ENCODE measurements at places on chromosomes 12 and 14. TPM values are rescaled to one million over a fixed set of nuclear protein-coding genes. Genes with fewer than 3 reads are reported as not detected.

DNA sequence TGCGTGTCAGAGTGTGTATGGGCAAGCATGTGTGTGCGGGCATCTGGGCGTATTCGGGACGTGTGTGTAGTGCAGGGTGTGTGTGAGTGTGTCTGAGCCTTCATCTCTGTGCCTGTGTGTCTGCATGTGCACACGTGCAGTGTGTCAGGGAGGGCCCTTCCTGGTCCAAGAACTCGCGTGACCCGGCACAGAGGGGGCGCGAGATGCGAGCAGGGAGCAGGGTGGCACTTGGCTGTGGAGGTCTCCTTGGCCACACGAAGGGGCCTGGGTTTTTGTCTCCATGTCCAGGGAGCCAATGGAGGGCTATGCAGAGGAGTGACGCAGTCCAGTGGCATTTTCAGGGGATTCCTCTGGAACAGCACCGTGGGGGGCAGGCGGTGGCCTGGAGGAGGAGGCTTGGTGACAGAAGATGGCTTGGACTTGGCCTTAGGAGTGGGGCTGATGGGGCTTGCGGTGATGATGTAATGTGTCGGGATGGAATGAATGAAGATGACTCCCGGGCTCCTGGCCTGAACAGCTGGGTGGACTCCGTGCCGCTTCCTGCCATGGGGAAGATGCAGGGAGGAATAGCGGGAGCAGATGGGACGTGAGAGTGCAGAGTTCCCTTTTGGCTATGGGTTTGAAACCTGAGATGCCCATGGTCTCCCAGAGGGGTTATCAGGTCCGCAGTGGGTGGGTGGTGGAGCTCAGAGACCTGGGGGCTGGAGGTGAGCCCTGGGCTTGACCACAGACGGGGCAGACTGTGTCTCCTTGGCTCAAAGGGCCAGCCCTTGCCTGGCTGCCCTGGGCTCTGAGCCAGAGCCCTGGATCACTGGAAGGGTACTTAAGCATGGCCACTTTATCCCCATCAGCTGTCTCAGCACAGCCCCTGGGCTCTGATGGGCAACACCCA is 208.3 kb downstream of the PHETA1 start:
- no peak for DNase-seq

- DNase-seq: no peak
Measured at GRCh38 chr12:54390668-54391551, 6.4 kb upstream of the ZNF385A start.

- no peak for DNase-seq
Measured at GRCh38 chr14:27096091-27096490, 498.3 kb upstream of the NOVA1 start.

- DNase-seq: no peak
Measured at GRCh38 chr14:25103271-25103670, 53.3 kb upstream of the STXBP6 start.

GRCh38 chr12:102061096-102061559 is 663 bp downstream of the WASHC3 start:
- no peak for DNase-seq

DNA sequence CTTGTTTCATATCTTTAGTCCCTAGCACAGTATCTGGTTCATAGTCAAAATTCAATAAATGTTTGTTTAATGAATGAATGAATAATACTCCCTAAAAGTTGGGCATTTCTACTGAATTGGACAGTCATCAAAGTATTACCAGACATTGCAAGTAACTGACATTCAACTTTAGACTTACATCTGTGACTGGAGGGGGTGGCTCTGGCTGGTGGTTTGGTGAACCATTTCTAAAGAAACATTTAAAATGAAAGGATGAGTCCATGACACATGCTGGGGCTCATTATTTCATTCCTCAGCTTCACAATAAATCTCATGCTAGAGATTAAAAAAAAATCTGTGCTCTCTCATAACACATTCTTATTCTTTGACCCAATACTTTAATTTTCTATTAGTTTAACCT is 20.6 kb upstream of the CSRNP2 start:
- no peak for DNase-seq

DNA sequence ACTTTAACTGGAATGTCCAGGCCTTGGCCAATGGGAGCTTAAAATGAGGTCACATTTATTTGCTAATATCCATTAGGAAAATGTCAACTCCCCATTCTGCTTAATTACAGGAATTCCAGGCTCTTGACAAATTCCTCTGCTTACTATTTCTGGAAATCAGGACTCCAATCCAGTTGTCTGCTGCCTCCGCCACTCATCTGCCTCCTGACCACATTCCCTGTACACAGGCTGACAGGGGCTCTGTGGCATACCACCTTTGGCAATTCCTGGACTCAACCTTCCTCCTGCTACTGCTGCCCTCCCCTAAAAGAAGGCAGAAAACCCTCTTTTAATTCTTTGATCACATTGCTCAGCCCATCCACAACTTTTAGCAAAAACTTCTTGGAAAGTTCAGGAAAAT is 37.9 kb downstream of the KICS2 start:
- no peak for DNase-seq

GRCh38 chr12:88921890-88922532 is 341.7 kb upstream of the KITLG start:
- DNase-seq: no peak

DNA sequence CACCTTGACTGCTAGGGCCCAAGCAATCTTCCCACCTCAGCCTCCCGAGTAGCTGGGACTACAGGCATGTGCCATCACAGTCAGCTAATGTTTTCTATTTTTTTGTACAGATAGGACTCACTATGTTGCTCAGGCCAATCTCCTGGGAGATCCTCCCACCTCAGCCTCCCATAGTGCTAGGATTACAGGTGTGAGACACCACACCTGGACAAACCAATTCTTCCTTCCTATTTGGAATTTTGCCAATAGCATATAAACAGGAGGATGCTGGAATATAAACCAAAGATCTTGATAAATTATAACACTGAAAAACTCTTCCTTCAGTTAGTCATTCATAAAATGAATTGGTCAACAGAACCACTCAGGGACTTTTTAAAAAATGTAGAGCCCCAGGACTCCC is 8.4 kb downstream of the ACIN1 start:
- DNase-seq: no peak

GRCh38 chr12:40137252-40137651 is 31.4 kb upstream of the SLC2A13 start:
- no peak for DNase-seq

GRCh38 chr14:91326514-91327249 is 82.2 kb upstream of the GPR68 start:
- no peak for DNase-seq

DNA sequence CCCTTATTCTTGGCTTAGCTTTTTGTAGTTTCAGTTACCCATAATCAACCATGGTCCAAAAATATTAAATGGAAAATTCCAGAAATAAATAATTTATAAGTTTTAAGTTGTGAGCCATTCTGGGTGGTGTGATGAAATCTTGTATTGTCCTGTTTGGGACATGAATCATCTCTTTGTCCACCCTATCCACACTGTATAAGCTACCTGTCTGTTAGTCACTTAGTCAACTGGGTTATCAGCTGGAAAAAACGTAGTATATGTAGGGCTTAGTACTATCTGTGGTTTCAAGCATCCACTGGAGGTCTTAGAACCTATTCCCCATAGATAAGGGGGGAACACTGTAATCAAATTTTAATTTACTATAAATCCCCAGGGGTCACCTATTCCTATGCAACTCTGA is 52.7 kb downstream of the NKX2-1 start:
- no peak for DNase-seq

- no peak for DNase-seq
Measured at GRCh38 chr14:53355581-53356112, 202.5 kb upstream of the DDHD1 start.

DNA sequence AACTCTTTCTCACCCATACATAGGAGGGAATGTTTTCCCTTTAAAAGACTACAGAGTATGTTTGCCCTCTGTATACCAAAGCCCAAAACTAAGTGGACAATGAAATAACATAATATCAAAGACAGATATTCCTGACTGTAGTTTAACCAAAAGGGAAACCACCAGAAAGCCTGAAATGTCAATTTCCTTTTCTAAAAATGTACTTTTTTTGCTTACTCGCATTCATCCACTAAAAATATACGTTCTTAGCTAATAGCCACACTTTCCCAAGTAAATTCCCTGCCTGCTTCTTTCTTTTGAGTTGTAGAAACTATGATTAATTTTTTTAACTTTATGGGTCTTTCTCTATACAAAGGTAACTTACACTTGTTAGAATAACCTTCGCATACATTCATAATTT is 280.2 kb downstream of the PDZRN4 start:
- no peak for DNase-seq

DNA sequence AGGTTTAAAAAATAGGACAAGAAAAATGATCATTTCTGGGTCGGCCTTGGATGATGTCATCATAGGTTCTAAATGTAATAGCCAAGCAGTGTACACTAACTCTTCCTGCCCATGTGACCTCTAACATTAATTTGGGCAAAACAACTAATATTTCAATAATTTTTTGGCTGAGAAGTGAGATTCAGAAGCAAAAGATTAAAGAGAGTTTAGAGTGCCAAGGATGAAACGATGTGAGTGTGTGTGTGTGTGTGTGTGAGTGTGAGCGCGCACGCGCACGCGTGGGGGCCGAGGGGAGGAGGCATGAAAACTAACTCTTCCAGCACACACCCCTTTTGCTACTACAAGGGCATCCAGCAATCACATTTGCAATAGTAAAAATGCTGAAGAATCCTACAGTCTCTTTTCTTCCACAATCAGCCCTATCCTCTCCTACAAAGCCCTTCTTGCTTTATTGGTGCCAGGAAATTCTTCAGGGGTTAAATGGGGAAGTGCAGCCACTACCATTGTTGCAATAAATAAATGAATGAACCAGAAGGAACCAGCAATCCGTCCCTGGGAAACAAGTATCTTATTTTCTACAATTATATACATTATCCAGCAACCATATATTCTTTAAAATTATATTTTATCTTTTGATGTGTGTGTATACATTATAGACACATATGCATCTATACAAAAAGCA is 52.9 kb downstream of the PEBP1 start:
- DNase-seq: no peak

GRCh38 chr14:51448831-51449670 is 202.7 kb upstream of the FRMD6 start:
- peak; percentile 6 for DNase-seq

- DNase-seq: no peak
Measured at GRCh38 chr12:67442347-67442841, 173.2 kb downstream of the CAND1 start.

- no peak for DNase-seq
Measured at GRCh38 chr12:51548241-51548640, 42.8 kb upstream of the SCN8A start.

DNA sequence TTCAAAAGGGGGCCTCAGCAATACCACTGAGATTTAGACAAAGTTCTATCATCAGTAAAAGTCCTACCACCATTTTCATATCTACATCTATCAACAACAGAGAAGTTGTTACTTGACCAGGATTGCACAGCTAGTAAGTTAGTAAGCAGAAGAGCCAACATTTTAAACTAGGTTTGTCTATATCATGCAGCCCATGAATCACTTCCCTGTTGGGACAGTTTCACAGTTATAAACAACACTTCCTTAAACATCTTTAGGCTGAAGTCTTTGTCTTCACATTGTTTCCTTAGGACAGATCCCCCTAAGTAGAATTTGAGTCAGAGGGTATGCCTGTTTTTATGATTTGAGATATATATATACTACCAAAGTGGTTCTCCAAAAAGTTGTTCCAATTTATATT is 68.5 kb downstream of the DAO start:
- no peak for DNase-seq

GRCh38 chr12:129169928-129170327 is 316.6 kb downstream of the GLT1D1 start:
- DNase-seq: no peak

DNA sequence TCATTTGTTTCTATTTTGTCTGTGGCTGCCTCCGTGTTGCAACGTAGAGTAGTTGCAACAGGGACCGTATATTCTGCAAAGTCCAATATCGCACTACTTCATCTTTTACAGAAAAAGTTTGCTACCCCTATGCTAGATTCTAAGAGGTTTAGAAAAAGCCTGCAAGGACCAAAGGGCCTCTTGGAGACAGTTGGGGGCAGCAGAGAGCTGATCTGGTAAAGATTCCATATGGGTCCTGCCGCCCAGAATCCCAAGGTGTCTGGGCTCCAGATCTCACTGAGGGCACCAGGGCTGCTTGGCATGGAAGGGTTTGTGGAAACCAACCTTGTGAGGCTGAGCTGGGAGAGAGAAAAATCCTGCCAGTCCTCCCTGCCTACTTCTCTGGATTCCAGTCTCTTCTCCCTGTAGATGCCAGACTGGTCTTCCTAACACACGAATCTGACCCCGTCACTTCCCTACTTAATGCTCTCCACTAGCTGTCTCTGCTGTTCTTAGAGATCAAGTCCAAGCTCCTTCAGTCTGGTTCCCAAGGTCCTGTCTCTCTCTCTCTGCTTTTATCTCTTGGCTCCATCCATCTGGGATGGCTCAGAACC is 74.6 kb downstream of the GLRX5 start:
- no peak for DNase-seq

GRCh38 chr14:84208451-84208850 is 1321.5 kb upstream of the FLRT2 start:
- no peak for DNase-seq

DNA sequence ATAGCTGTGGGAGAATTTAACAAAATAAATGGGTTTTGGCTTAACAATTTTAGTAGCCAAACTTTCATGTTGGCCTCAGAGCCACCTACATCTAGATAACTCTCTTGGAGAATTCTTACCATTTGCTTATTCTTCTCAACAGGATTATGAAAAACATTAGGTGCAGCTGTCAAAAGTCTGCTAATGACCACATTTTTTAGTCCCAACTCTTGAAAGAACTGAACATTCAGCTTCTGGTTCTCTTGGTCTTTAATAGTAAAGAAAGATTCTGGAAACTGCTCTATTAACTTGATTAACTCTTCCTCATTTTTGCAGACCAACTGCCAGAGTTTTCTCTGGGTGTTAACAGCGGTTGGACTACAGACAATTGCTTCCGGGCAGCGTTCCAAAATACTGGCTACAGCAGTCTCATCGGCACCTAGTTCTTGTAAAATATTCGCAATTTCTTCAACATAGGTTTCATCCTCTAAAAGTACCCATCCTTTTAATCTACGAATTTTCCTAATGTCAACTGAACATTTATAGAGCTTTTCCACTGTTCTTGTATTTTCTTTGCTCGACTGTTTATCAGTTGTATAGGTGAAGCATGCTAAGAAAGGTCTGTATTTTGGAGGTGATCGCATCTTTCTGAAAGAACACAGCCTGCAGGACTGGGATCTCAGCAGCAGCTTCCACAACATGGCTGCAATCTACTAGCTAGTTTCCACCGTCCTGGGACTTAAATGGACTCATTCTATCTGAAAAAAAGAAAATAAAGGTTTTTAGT is 8.7 kb downstream of the MTERF2 start:
- no peak for DNase-seq

DNA sequence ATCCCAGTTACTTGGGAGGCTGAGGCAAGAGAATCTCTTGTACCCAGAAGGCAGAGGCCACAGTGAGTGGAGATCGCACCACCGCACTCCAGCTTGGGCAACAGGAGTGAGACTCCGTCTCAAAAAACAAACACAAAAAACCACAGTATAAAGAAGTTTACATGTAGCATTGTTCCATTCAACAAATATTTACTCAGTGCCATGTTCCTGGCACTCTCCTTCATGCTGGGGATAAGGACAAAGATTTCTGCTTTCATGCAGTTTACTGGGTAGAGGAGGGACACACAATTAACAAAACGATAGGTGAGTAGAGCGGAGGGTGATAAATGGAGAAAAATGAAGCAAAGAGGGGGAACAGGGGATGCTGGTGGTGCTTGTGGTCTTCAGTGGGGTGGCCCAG is 68.2 kb upstream of the OVCH1 start:
- DNase-seq: no peak

The ENDOU gene
- not detected for total RNA-seq

The P2RX2 gene
- not detected for total RNA-seq

The DLGAP5 gene
- not detected for total RNA-seq

The RNFT2 gene
- 1.1 TPM for total RNA-seq

The MSI1 gene
- total RNA-seq: not detected

The RIPK3 gene
- 17.9 TPM for total RNA-seq

The DEGS2 gene
- total RNA-seq: 0.28 TPM

Data from thoracic aorta (tissue), 2 donors.